Common myeloid progenitor, CD34-positive (primary cell): ENCODE measurements at places on chromosomes 5 and 9.

- DNase-seq, result no peak
These were observed 3.2 kb downstream of the MROH2B start for GRCh38 chr5:41067714-41068568.

DNA sequence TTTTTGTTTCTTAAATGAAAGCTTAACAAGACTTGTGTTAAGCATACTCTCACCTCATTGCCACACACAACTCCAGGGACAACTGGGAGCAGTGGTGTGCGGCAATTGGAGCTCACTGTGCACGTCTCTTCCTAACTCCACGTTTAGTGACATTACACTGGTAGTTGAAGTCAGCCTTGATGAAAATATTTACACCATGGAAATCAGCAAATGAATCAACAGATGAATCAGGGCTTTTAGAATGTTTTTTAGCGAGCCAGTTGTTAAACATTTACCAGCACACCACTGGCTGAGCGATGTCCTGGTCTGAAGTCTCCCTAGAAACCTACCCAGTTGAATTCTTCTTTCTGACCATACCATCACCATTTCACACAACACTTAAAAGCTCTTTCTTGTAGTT is 67.3 kb downstream of the KLHL3 start:
- no peak for DNase-seq

DNA sequence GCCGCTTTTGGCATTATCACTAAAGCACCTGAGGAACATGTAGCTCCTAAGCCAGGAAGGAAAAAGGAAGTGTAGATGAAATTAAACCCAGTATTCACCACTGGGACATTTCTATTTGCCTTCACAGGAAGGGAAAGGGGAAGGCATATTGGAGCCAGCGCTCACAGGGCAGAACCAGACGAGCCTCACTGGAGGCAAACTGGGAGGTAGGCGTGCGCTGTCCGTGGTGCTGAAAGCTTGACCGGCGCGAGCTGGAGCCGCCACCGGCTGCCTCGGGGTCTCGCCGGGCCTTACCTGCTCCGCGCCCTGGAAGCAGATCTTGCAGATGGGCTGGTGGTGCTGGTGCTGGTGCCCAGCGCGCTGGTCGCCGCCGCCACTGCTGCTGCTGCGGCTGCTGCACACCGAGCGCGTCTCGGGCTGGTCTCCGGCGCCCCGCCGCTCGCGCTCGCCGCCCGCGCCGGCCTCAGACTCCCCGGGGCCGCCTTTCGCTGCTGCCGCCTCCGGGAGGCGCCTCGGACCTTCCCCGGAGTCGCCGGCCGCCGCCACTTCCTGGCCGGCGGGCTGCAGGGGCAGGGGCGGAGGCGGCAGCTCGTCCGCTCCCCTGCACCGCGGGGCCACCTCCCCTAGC is 732 bp downstream of the MARCHF11 start:
- peak; percentile 64 for DNase-seq

DNA sequence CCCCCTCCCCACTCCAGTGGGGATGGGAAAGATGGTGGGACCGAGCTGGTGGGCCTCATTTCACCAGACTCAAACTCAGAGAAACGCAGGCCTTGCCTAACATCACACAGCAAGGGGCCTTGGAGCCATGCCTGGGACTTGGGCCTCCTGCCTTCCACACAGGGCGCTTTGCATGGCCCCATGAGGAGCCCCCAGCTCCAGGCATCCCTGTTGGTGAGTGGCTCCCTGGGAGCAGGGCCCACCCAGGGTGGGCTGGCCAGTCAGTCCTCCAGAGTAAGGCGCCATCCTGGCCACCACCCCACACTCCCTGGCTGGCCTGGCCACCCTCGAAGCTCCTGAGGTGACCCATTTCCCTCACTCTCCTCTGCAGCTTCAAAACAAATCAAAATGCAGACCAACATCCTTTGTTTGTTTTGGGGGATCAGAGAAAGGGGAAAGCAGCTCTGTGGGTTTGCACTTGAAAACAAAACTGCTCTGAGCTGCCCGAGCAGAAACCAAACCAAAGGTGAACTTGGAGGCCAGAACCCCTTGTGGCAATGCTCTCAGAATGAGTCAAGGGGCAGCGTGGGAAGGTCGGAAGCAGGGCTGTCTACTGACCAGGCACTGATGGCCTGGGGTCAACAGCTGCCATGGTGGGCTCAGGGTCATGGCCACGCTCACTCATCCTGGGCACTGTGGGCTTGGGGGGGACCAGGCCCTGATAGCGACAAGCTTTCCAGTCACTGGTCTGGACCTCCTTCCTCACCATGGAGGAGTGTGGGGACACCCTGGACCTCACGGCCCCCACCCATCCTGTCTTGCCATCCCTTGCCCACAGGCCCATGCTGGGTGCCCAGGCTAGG is 37.0 kb upstream of the VDAC1 start:
- DNase-seq, result no peak

GRCh38 chr5:158435161-158435616 is 576.2 kb upstream of the CLINT1 start:
- peak; percentile 72 for DNase-seq

DNA sequence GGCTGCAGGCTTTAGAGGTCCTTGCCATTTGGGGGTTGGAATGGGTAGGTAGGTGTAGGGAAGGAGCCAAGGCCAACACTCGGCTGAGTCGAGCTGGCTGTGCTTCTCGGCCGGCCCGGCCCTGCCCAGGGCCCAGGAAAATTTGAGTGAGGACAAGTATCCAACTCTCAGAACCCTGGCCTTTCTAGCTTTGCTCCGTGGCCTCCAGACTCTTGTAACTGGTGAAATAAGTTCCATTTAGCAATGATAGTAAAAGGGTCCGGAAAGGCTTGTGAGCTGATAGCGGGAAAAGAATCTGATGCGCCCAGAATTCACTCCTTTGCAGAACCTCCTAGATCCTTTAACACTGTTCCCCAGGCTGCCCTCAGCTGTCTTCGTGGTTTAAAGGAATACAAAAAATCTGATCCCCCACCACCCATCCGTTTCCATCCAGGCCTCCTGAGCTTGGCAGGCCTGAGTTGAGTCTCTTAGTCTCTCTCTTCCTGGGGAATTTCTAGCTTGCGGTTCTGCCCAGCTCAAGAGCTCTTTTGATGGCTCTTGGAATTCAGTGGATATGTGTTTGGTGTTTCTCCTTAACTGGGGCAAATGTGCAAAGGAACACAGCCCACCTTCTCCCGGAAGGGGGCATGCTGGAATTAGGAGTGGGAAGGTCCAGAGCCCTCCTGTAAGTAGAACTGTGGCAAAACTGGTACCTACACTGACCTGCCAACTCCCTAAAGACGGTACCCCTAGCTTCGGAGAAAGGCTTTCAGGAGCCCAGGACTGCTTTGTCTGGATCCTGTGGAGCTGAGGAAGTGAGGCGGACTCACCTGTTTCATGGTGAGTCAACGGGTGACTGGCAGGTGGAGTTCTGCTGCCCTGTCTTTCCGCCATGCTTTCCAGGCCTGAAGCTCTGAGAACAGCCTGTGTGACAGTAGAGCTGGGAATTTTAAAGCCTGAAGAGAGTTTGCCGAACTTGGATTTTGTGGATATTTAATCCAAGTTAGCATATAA is 1.7 kb downstream of the DMRT3 start:
- no peak for DNase-seq

- no peak for DNase-seq
These were observed 753 bp downstream of the FANCC start for GRCh38 chr9:95316794-95317118.

DNA sequence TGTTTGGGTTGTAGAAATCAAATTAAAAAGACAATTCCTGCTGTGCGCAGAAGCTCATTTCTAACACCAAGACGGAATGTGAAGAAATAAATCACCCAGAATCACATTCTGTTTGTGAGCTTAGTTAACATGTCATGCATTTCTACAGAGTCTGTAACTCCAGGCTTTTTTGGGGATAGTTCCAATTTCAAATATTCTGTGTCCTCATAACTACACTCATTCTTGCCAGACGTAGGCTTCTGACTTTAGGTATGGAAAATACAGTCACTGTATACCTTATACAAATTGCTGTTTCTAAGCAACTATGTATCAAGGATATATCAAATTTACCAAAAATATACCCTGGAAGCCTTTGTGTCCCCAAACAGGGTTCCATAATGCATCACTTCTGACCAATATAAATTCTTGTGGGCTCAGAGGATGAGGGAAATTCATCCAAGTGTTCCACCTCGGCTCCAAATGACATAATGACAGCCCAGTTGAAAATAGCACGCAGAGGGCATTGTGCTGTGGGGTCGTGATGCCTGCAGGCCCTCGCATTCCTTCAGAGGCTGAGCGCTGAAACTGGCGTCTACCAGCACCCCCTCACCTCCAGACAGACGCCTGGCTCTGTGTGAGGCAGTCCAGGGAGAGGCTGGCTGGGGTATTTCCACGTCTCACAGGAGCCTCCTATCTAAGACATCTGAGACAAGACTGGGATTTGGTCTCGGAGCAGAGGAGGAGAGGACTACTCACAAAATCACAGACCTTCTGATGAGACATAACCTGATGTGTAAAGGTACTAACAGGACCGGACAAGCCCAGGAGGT is 79.8 kb downstream of the KLF4 start:
- no peak for DNase-seq
